Cerebellar nuclear complex (tissue), 1 donor: ENCODE measurements at places on chromosomes 7 and 10.

GRCh38 chr7:135159359-135160085 is 11.0 kb downstream of the CYREN start:
- DNase-seq, result no peak

GRCh38 chr7:78311181-78311580 is 512.6 kb downstream of the PHTF2 start:
- DNase-seq, result no peak

DNA sequence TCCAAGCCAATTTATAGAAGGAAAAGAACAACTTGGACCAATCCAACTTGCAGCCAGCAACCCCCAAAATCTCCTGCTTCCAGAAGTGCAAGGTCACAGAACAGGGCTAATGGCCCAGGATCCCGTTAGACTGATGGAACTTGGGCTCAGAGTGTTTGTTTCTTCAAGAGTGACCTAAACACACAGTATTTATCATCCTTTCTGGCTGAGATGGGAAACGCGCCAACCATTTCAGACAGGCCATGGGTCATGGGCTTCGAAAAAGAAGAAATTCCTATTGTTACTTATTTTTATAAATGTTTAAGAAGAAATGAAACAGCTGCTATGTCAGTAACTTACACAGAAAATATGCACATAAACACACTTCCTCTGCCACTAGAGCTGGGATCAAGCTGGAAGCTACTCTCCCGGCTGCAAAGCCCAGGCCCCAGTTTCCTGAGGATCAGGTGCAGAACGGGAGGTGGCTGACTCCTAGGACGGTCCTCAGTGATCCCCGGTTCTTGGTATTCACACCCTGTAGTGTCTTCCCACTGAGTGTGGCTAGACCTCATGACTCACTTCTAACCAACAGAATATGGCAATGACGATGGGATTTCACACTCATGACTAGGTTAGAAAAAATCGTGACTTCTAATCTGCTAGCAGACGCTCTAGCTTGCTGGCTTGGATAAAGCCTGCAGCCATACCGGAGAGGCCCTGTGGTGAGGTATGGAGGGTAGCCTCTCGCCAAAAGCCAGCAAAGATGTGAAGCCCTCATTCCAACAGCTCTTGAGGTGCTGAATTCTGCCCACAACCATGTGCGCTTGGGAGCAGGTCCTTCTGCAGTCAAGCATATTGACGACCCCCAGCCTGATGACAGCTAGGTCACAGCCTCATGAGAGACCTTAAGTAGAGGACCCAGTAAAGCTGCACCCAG is 60.2 kb downstream of the CHST15 start:
- DNase-seq, result no peak

DNA sequence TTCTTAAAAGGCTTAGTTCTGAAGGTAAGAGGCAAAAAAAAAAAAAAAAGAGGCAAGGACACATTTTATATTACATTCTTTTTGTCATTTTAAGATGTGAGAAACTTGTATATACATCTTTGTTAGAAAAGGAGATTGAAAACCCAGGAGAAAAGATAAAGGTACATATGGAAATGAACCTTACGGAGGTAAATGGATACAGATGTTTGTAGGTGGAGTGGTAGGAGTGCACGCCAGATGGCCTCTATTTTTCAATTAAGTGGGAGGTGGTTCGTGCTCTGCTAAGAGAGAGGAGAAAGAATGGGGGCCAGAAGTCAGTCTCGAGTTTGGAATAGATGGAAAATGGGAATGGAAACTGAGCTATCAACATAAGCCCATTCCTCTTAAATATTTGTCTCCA is 622.5 kb upstream of the GHITM start:
- DNase-seq, result no peak

DNA sequence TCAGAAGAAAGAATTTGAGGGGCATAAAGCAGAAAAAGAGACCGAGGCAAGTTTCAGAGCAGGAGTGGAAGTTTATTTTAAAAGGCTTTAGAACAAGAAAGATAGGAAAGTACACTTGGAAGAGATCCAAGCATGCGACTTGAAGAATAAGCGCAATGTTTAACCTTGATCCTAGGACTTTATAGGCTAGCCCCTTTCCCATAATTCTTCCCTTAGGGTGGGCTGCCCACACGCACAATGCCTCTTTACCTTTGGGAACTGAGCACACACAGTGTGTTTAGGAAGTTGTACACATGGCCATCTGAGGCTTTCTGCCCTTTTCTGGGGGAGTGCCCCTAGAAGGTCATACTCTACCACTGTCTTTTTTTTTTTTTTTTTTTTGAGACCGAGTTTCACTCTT is 11.2 kb upstream of the GSTO1 start:
- DNase-seq, result no peak

DNA sequence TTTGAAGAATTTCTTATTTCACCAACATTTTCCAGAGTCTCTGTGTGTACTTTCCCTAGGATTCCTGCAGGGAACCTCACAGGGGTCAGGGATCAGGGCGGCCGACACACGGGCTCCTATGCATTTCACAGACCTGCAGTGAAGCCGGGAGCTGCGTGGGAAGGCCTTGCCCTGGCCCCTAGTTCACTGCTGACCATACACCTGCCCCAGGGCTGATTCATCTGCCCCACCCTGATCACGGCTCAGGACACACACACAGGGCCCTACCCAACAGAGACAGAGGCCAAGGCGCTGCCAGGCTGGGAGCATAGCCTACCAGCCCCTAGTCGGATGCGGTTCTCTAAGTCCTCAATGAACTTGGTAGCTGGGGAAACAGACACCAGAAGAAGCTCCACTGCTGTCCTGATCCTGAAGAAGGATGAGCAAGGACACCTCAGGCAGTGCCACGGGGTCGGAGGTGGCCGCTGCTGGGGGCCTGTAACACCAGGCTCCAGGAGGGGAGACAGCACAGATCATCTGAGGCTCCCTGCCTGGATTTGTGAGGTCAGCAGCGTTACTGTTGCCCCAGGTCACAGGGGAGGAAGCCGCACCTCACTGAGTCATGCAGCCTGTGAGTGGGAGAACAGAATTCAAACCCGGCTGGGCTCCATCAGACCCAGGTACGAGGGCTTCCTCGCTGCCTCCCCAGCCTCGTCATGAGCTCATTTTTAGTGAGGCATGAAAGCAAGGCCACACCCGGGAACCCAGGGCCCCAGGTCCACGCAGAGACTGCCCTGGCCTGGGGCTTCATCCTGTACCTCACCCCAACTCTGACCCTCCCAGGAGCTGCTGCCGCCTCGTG is 278.8 kb upstream of the PPP2R2D start:
- DNase-seq, result no peak

DNA sequence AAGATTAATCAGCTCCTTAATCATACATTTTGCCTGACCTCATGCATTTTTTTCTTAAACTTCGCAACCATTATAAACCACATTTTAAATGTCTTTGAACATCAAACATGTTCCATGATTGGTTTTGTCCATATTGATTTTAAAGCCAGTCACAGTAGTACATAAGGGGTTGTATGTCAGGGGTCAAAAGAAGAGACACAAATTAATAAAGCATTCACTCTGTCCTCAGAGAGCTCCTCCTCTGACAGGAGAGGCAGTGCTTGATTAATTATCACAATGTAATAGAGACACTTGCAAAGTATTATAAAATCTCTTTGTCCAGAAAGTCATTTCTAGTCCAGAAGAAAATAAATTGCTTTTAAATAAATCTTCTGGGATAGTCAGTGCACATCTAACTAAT is 195.5 kb downstream of the MAGI2 start:
- no peak for DNase-seq

DNA sequence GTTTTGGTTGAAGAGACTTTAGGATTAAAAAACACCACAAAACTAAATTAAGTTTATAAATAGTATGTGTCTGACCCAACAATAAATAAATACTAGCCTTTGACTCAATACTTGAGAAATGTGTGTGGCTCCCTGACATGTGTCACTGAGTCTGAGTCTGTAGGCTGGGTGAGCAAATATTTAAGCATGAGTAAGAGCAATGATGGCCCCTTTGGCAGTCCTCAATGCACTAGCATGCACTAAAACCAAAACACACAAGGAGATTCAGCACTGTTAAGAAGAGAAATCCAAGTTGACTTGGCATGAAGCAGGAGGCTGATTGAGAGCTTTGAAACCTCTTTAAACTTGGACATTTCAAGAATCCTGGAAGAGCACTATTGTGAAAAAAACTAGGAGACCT is 37.1 kb downstream of the CCDC71L start:
- DNase-seq, result no peak

GRCh38 chr10:54133203-54133602 is 667.8 kb downstream of the PCDH15 start:
- no peak for DNase-seq

DNA sequence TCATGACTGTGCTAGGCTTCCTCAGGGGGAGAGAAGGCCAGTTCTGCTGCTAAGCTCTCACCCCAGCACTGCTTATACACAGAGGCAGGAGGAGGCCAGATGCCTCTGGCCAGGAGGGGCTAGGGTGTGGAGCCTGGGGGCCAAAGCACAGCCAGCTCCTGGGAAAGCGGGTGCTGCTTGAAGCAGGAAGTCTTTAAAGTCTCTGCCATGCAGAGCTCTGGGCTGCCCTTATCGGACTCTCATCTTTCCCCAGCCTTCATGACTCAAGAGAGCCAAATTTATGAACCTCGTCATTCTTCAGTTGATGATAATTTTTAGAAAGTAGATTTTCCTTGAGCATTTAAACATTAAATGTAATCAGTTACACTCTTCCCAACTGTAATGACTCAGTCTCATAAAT is 11.2 kb upstream of the TSPAN14 start:
- DNase-seq, result no peak

- DNase-seq, result no peak
Measured at GRCh38 chr7:67019562-67020390, 23.1 kb downstream of the TYW1 start.

DNA sequence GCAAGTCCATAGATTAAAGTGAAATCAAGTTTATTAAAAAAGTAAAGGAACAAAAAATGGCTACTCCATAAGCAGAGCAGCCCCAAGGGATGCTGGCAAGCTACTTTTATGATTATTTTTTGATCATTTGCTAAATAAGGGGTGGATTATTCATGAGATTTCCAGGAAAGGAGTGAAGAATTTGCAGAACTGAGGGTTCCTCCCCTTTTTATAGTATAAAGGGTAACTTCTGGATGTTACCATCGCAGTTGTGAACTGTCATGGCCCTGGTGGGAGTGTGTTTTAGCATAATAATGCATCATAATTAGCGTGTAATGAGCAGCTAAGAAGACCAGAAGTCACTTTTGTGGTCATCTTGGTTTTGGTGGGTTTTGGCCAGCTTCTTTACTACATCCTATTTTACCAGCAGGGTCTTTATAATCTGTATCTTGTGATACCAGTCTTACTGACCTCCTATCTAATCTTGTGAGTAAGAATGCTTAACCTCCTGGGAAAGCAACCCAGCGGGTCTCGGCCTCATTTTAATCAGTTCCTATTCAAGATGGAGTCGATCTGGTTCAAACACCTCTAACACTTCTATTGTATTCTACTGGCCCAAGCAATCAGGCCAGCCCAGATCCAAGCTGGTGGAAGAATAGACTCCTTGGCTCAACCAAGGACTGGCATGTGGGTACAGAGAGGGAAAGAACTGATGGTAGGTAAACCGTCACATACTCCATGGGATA is 87.9 kb upstream of the NPSR1 start:
- no peak for DNase-seq

DNA sequence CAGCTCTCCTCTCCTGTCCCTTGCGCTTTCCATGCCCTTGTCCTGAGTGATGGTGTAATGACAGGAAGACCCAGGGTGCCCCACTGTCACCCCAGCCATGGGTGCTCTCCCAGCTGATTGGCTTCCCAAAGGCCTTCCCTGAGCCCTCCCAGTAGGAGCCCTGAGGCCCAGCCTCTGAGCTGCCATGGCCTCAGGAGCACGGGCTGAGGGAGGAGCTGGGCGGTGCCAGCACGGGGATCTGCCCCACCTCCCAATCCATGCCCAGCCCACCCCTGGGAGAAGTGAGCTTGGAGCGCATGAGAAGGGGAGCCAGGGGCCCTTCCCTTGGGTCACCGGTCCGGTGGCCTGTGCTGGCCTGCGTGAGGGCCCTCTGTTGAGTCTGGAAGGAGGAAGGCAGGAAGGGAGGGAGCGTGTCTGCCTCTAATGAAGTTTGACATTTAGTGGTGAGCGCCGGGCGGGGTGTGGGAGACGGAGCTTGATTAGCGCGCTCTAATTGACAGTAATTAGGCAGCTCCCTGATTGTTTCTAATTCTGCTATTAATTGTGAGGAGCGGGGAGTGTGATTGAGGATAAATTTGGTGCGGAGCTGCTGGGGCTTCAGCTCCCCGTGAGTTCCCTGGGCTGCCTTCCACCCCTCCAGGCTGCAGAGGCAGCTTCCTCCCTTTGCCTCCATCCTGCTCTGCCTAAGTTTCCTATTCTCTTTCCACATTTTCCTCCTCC is 28.3 kb downstream of the GBX1 start:
- no peak for DNase-seq

DNA sequence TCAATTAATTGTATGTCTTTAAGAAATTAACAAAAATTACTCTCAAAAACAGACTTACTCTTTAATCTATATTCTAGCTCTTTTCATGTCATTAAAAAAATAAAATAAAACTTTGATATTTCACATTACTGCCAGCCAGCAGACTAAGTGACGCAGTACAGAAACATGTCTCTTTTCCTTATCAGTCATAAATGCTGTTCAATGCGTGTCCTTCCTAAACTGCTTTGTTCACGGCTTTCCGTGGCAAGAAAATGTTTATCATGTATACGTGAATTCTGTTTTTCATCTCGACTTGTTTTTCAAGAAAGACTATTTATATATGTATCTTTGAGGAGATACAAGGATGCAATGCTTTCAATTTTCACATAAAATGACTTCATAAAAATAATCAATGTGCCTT is 182.4 kb downstream of the DOCK4 start:
- no peak for DNase-seq

DNA sequence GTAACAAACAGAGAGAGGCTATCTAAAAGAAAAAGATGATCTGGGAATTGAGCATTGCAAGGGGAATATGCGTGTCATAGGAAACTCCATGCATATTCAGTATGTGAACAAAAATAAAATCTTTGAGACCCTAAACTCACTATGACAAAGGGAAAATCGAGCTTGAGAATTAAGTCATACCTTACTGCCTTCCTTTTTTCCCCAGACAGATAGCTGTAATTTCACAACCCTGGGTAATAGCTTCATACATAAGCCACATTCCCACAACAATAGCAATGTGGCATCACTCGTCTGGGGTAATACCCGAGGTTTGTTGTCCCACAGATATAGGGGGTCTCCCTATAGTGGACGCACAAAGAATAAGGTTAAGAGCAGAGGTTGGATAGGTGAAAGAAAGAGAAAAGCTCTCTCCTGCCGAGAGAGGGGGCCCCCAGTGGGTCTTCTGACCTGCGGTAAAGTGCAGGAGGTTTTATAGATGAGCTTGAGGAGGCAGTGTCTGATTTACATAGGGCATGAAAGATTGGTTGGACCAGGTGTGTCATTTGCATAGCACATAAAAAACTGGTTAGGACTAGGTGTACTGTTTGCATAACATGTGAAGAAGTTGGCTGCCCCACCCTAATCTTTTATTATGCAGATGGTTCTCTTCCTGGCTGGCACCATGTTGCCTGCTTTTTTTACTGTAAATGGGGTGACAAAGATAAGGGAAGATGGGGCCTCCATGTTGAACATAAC is 11.6 kb downstream of the CYP3A43 start:
- DNase-seq, result no peak
